ENCODE measurements at places on chromosomes 6 and 20.
A peak's percentile ranks its signal among the peaks of the same experiment; 100 is the strongest.

GRCh38 chr6:111980143-111980542, 73.8 kb upstream of the CCN6 start:
- peak; percentile 20 for DNase-seq

GRCh38 chr6:130529569-130530149, 163.8 kb downstream of the TMEM200A start:
- no peak for DNase-seq

DNA sequence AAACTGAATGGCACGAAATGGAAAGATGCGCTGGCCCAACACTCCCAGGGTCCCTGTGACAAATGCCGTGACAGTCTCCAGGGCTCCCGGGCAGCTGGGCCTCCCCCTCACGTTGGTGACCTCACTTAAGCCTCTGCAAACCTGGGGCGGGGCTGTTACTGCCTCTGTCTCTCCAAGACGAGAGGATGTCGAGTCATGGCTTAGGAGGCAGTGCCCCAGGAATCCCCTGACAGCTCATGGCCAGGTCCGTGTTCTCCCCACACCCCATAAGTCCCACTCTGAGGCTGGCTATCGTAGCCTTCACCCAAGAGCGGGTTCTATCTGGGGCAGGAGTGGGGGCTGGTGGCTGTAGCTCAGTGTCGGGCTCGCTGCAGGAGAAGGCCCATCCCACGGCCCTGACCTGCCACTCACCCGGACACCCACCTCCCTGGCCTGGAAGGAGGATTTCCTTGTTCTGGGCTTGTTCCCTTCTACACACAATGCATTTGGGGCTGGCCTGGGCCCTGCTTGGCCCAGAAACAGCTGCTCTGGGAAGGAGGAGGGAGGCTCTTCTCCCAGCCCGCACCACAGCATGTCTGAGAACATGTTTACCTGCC, 5.6 kb upstream of the RPS21 start:
- peak; percentile 95 for DNase-seq

GRCh38 chr20:25048519-25048952, 9.4 kb downstream of the ACSS1 start:
- no peak for DNase-seq

- no peak for DNase-seq
Observed at GRCh38 chr20:15528391-15529111, 1044.7 kb downstream of the KIF16B start.

DNA sequence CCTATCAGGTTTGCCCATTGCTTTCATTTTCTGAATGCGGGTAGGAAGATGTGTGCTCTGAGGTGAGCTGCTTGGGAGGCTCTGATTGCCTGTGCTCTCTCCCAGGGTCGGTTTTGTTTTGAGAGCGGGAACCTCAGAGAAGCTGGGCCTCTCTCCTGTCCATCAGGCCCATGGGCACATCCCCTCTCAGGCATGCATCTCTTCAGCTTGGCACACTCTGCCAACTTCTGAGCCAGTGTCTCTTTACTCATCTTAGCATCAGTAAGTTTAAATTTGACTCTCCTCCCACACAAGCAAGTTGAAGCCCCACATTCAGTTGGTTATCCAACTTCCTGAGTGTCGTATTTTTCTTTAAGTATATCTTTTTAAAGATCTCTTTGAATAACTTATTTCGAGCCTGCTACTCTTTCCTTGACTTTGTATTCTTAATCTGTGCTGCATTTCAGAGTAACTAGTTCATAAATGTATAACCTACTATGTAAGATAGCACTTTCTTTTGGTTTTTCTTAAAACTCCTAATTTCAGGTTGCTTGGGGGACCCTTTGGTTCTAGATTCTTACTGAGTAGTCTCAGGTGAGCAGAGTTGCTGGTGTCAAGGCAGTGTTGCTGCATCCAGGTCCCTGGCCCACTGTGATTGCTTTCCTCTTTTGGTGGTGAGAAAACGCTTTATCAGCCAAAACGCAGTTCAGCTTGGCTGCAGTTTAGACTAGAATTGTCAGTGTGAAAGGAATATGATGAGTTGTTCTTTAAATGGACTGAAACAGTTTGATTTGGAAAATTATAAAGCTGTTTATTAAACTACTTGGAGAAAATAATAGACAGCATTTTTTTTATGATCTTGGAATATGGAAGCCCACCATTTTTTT, 54.8 kb downstream of the SNX9 start:
- no peak for DNase-seq

GRCh38 chr6:84763886-84764331, 489 bp downstream of the TBX18 start:
- no peak for DNase-seq

DNA sequence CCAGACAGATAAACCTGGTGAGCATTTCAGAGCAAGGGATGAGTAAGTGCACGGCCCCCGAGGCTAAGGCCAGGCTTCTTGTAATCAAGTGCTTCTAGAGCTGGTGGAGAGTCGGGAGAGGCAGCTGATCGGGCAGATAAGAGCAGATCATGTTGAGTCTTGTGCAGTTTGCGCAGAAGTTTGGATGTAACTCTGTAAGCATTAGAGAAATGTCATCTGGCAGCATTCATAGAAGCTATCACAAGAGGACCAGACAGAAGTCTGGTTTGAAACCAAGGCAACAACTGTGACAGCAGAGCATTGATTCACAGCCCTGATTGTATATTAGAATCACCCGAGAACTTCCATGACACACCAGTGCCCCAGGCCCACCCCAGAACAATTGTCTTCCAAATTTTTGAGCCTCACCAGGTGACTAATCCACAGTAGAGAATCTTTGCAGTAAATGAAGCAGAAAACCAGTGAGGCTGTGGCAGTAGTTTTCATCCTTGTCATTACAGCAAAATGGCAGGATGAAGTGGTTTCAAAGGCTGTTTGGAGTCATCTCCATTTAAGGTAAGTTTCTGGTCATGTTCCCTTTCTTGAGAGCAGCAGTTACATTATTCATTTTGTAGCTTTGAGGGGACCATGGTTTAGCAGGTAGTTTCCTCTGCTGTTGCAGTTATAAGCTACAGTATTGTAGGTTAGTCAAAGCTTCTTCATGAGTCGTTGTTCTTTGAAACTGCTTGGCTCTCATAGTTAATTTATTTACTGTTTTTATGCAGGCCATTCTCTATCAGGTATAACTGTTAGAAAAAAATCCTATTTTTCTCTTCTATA, 84.1 kb downstream of the RNF217 start:
- DNase-seq: peak; percentile 79

DNA sequence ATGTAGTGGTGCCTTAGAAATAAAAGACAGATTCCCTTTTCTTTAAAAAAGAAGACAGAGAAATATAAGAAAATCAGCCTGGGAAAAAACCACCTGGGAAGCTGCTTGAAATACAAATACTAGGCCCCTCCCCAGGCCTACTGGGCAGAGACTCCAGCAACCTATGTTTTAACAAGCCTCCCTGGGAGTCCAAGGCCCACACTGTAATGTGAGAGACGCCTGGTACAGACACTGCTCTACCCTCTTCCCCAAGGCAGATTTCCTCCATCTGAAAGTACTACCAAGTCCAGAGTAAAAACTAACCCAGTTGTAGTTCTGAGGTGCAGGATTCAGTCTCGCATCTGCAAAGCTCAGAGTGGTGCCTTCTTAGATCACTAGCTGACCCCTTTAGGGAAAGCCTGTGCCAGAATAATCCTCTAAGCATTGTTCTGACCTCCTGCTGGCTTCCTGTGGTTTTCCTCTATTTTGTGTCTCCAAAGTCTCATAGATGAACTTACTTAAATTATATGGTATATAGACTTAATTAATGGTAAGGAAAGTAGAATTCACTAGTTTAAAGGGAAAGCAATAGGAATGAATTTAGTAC, 270.2 kb upstream of the SLC35B3 start:
- DNase-seq: no peak

- DNase-seq: no peak
Observed at GRCh38 chr6:1399085-1399780, 9.9 kb downstream of the FOXF2 start.

- no peak for DNase-seq
Observed at GRCh38 chr20:47770935-47771334, 14.3 kb downstream of the SULF2 start.

GRCh38 chr6:30998785-30999184, 11.5 kb upstream of the MUC22 start:
- no peak for DNase-seq

DNA sequence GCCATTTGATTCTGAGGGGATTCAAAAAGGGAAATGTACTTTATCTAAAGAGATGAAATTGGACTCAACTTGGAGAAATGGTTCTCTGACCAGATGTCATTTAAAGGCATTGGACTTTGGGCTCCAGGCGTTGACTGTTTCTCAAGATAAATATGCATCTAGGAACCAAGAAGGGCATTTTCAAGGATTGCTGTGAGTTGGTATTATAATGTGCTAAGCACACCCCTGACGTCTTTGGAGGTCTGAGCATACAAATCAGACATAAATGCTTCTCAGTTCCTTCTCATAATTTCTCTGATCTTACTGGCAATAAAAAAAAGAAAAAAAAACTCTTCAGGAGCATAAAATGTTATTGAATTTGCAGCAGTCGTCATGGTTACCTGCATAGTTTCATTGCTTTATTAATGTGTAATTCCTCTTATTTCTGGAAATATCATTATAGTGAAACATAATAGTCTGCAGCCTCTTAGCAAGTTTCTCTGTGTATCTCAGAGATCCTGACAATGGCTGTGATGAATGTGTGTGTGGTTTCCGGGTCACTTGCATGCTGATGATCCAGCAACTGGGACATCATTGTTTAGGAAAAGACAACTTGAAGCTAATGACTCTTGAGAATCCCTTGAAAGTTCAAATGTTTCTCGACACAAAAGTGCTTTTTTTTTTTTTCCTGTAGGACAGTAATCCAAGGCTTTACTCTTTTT, 136.0 kb downstream of the AIG1 start:
- DNase-seq: peak; percentile 25
